Activated T-cell treated with anti-CD3 and anti-CD28 coated beads for 24 hours (primary cell): ENCODE measurements at places on chromosomes 5 and 9.

DNA sequence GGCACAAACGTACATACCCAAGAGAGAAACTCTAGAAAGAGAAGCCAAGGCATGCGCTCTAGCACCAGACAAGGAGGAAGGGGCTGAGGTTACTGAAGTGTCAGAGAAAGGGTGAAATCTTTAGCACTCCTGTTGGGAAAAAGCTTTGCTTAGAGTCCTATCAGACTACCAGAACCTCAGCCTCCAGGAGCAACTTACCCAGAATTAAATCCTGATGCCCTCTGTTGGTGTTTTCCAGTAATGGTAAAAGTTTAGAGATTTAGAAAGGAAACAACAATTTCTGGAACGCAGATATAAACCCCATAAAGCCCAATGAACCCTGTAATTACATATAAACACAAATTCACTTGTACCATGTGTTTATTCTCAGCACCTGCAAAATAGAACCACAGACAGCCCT lies 33.2 kb upstream of the ASTN2 start:
- DNase-seq, result no peak

- DNase-seq, result no peak
Observed at GRCh38 chr5:93790401-93790800, 49.0 kb upstream of the POU5F2 start.

GRCh38 chr5:142716963-142717362 lies 31.1 kb upstream of the FGF1 start:
- DNase-seq, result peak; percentile 18

DNA sequence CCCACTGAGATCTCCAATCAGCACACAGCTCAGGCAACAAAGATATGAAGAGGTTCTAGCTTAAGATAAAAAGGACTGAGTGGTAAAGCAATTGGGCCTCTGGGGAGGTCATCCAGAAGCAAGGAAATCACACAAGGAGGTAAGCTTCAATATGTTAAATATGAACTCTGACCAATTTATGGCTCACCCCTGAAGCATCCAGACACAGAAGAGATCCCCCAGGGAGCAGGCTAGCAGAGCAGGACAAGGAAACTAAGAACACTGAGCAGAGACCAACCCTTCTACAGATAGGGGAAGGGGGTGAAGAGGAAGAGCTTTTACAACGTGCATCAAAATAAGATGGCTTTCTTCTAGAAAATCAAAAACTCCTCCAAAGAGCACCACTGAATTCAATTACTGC lies 616.2 kb downstream of the DNAH5 start:
- DNase-seq, result no peak

DNA sequence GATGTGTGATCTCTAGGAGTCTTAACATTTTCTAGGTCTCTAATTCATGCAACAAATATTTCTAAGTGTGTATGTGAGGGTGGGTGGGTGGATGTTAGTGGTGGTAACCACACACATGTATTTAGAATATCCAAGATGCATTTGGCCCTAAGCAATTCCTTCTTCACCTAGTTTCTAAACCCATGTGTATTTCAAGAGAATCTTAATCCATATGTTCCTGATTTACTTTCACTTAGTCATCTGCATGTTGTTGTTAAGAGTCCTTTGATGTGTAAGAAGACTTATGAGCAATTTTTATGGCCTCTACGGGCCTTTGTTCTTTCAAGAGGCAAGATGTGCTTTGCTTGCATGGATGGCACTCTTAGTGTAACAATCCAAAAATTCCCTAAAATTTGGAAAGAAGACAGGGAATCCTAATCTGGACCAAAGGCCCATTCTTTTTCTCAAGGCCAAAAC lies 282.6 kb downstream of the SPATA31D1 start:
- DNase-seq, result no peak

- DNase-seq, result no peak
Observed at GRCh38 chr5:115501464-115502210, 42.9 kb downstream of the FEM1C start.

DNA sequence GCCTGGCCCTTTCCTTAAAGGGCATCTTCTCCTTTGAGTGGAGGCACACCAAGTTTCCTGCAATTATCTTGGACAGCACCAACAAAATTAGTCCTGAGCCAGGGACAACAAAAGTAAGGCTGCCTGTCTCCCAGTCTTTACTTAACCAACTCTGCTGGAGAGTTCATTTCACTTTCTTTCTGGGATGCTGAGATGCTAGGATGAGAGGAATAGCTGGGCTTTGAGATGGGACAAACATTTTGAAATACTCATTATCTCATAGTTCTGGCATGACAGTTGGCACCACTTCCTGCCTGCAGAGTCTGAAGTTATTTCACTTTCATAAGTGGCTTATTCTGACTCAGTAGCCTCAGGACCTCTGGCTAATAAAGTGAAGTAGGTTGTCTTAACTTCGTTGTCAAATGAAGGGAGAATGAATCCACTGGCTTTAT lies 157.0 kb downstream of the C9orf152 start:
- no peak for DNase-seq

- no peak for DNase-seq
Observed at GRCh38 chr9:95447660-95448420, 68.9 kb downstream of the PTCH1 start.

GRCh38 chr9:127450243-127450760 lies 904 bp downstream of the RPL12 start:
- DNase-seq, result no peak

- no peak for DNase-seq
Observed at GRCh38 chr5:95445995-95446394, 54.8 kb downstream of the FAM81B start.

DNA sequence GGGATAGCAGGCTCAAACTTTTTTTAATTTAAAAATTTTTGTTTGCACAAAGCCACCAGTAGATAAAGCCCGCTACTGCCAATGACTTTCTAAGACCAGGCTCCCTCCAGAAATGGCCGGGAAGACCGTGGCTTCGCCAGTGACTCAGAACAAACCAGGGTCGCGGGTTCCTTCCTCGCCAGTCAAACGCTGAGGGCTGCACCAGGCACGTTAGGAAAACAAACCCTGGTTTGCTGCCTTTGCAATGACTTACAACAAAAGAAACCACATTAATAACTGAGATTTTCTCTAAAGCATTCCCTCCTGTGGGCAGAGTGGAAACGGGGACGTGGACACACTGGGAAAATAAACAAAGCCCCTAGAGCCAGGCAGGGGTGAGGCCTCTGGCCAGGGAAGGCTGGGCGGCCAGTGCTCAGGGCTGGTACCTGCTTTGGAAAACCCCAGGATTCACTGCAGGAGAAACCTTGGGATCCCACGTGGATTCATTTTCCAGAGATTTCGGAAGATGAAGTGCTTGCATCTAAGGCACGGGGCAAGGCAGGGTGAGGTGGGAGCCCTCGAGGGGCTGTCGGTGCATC lies 3.8 kb downstream of the PRRX2 start:
- DNase-seq, result no peak

- DNase-seq, result no peak
Observed at GRCh38 chr5:112023766-112024165, 266.8 kb upstream of the NREP start.

DNA sequence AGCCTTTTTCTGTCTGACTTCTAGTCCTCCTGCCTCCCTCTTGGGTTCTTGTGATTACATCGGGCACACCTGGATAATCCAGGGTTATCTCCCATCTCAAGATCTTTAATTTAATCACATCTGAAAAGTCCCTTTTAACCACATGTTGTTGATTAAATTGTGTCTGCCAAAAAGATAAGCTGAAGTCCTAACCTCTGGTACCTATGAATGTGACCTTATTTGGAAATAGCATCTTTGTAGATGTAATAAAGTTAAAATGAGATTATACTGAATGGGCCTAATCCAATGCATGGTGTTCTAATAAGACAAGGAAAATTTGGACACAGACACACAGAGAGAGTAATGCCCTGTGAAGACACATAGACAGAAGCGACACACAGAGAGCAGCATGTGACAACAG lies 232.4 kb downstream of the KCTD16 start:
- no peak for DNase-seq

- DNase-seq, result no peak
Observed at GRCh38 chr9:12698266-12698665, 5.1 kb downstream of the TYRP1 start.

DNA sequence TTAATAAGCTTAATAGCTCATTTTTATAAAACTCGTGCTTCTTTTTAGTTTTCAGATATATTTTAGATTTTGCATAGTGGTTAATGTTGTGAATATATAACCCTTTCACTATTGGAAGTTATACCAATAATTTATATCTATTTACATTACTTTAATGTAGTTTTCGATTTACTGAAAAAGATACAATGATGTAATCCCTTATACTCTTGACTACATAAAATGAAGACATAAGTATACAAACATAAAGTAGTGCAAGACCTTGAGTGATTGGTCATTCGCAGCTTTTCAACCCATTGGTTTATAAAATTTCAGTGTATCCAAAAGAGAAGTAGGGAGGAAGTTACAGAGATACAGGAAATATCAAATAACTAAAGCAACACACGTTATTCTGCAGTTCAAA lies 84.3 kb upstream of the GRHPR start:
- no peak for DNase-seq

DNA sequence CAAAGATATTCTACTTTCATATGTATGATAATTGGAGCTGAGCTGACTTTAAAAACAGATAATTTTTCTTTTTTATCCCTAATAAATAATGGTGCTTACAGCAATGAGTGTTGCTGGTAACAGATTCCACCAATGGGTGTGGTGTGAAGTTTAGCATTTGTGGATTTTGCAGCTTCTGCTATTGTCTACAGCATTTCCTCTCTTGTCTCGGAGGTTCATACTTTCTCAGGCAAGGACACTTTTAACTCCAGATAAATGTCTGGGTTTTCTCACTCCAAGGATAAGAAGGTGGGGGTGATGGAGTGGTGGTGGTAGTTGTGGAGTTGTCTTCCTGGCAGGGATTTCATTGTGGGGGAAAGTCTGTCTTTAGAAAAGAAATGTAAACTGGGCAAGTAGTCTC lies 120.0 kb upstream of the CDKN2B start:
- DNase-seq, result no peak

DNA sequence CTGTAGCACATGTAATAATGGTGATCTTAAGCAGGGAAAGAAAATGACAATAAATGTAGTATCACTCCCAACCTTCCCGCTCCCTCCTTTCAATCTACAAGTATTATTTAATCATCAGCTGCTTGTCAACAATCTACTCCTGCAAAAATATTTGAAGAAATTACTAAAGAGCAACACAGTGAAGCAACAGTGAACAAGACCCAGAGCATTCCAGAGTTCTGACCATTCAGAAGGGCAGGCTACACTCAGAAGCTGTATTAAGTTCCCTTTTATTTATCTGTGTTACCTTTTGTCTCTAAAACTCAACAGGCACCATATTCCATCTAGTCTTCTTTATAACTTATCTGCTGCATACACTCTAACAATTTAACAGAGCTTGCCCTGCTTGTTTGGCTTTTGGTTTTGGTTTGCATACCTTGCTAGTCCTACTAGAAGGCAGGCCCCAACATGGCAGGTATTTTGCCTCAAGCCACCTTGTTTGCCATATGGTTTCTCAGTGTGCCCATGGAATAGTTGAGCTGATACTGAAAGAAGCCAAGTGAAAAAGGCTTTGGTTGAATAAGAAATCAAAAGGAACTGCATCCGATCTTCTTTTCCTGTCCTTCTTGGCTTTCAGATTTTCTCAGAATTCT lies 253.9 kb downstream of the CEMIP2 start:
- DNase-seq, result no peak

DNA sequence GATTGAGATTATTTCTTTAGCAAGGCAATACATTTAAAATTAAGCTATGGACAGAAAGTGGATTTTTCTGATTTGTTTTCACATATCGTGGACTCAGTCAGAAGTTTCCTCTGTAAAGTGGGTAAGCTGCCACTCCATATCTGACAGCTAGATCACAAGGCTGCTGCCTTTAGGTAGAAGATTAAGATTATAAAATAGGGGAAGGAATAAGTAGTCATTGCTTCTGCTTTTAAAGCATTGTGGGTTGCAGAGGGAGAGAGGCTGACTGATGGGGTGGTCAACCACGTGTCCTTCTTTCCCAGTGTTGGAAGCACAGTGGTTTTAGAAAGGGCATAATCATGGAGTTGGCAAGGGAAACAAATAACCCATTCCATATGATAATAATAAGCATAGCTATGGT lies 74.3 kb upstream of the MOCS2 start:
- no peak for DNase-seq

- no peak for DNase-seq
Observed at GRCh38 chr5:111699324-111699723, 57.7 kb downstream of the NREP start.

- no peak for DNase-seq
Observed at GRCh38 chr5:147509710-147510651, at the start of gene DPYSL3. TSS of gene DPYSL3 (minus strand) at chr5:147510068. CDS start at chr5:147509858, 210 bp downstream.

- DNase-seq, result no peak
Observed at GRCh38 chr5:82436291-82436690, 158.1 kb upstream of the RPS23 start.

GRCh38 chr5:10352430-10353240 lies 860 bp upstream of the MARCHF6 start:
- peak; percentile 26 for DNase-seq

DNA sequence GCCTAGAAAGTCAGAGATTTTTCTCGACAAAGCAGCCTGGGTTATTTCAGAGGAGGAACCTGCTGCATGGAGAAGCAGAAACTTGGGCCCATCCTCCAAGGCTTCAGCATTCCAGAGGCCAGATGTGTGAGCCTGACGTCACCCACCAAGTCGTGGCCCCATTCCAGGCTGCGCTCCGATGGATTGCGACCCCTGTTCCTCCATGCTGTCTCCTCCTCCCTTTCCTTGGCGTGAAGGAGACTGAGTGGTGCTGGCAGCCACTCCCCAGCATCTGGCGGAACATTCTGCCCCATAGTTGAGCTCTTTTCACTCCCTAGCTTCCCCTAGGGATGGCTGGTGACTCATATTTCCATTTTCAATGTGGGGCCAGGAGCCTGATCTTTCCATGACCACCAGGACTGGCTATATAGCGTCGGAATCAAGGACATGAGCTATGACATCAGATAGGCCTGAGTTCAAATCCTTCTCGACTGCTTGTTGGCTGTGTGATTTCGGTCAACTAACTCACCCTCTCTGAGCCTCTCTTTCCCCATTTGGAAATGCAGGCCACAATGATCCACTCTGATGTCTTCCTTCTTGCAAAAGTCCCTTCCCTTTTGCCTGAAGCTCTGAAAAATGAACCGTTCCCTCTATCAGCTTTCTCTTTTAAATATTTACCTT lies 24.5 kb upstream of the DUSP1 start:
- no peak for DNase-seq

DNA sequence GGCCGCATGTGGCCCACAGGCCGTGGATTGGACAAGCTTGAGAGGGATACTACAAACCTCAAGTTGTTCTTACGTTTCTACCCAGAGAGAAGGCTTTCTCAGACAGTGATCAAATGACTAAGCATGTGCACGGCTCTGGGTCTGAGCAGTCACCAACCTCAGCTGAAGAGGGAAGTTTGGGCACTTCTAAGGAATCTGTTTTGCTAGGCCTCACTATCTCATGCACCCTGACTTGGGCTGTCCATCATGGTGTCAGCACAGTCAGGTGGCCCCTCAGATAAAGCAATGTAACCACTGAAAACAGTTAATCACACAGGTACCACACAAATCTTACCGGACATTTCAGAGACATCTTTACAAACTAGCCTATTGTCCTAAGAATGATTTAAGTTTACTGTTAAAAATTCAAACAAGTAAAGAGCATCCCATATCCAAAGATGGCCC lies 24.6 kb downstream of the CSF2 start:
- DNase-seq, result no peak
